ENCODE measurements at places on chromosomes 1 and 21.
A peak's percentile ranks its signal among the peaks of the same experiment; 100 is the strongest.

DNA sequence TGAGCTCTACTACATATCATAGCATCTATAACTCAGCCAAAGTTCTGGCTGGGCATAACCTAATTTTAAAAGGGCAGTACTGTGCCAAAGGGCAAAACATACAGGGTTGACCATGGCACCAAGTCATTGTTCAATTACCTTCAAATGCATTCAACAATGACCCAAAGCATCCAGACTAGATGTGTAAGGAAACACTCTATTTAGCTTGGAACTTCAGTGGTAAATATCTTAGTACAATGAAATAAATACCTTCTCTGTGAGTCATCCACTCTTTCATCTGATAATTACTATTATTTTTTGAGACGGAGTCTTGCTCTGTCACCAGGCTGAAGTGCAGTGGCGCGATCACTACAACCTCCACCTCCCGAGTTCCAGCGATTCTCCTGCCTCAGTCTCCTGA, 70.0 kb downstream of the NVL start:
- DNase-seq = no peak

DNA sequence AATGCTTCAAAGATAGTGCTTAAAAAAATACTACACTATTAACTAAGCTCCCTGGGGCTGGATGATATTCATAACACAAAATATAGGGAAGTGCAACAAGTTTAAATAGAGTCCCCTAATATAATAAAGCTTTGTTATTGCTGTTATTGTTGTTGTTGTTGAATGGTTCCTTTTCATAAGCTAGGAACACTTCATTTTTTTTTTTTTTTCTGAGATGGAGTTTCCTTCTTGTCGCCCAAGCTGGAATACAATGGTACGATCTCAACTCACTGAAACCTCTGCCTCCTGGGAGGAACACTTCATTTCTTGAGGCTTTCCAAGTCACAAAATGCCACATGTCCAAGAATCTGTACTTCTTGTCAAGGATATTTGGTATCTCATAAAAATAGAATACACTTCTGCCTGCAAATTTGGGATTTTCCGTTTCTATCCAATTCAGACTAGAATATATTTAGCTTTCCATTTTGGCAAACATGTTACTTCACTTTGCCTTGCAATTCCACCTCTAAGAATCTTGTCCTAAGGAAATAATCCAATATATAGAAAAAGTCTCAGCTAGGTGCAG, 21.1 kb downstream of the WDR47 start:
- DNase-seq = no peak

GRCh38 chr1:184190616-184191015, 139.1 kb downstream of the TSEN15 start:
- DNase-seq = no peak

- DNase-seq = peak; percentile 31
These were observed 11.5 kb downstream of the YBEY start for GRCh38 chr21:46297338-46298271.

- no peak for DNase-seq
These were observed 85.1 kb downstream of the KCNN3 start for GRCh38 chr1:154784924-154785531.

- no peak for DNase-seq
These were observed 40.3 kb downstream of the HSF2BP start for GRCh38 chr21:43618940-43619339.

DNA sequence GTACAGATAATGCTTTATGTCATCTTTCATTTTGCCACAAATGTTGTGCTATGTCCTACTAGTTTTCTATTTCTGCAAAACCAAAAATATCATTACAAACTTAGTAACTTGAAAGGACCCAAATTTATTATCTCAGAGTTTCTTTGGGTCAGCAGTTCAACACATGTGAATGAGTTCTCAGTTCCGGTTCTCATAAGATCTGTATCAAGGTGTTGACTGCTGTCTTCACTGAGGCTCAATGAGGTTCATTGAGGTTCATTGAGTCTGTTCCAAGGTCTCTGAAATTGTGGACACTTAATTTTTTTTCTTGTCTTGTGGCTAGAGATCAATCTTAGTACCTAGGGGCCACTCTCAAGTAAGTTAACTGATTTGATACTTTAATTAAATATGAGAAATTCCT, 525.1 kb upstream of the BRINP3 start:
- no peak for DNase-seq

- DNase-seq = no peak
These were observed 2.9 kb downstream of the RNPEP start for GRCh38 chr1:201985355-201985754.

- DNase-seq = no peak
These were observed 210.6 kb upstream of the COA6 start for GRCh38 chr1:234162661-234163060.

GRCh38 chr1:94773296-94773809, 46.8 kb upstream of the SLC44A3 start:
- DNase-seq = no peak

All from fibroblast of mammary gland (primary cell).